Right ventricle myocardium superior (tissue), 1 donor: ENCODE measurements at places on chromosomes 12 and 14.
A peak's percentile ranks its signal among the peaks of the same experiment; 100 is the strongest.

DNA sequence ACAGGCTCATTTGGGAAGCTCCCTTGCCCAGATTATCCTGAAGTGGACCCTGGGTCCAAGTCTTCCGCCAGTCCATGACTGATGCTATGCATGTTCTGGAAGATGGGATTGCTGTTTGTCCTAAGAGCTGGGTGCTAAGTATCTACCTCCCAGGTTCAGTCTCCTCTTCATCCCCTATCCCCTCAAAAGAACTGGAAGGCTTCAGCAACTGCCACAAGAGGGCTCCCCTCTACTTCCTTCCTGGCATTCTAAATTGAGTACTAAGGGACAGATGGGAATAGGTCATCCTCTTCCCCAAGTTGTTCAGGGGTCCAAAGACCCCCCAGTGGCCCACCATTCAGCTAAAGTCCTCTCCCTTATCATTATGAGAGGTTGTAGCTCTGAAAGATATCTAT, 9.0 kb upstream of the FKBP11 start:
- DNase-seq = no peak

DNA sequence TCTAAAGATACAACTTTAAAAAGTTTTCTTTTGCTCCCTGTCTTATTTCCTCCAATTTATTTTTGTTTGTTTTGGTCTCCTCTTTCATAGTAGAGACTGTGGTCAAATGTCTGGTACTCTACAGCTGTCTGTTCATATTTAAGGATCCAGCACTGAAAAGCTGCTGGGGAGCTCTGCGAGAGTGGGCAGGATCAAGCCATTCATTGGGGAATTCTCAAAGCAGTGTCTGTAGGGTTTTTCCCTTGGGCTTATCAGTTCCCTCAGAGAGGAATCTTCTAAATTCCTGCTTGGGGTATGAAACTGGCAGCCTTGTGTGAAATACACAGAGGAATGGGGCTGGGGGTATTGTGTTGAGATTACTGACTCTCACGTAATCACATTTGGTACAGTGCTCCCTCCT, 52.3 kb downstream of the FNTB start:
- DNase-seq = no peak

DNA sequence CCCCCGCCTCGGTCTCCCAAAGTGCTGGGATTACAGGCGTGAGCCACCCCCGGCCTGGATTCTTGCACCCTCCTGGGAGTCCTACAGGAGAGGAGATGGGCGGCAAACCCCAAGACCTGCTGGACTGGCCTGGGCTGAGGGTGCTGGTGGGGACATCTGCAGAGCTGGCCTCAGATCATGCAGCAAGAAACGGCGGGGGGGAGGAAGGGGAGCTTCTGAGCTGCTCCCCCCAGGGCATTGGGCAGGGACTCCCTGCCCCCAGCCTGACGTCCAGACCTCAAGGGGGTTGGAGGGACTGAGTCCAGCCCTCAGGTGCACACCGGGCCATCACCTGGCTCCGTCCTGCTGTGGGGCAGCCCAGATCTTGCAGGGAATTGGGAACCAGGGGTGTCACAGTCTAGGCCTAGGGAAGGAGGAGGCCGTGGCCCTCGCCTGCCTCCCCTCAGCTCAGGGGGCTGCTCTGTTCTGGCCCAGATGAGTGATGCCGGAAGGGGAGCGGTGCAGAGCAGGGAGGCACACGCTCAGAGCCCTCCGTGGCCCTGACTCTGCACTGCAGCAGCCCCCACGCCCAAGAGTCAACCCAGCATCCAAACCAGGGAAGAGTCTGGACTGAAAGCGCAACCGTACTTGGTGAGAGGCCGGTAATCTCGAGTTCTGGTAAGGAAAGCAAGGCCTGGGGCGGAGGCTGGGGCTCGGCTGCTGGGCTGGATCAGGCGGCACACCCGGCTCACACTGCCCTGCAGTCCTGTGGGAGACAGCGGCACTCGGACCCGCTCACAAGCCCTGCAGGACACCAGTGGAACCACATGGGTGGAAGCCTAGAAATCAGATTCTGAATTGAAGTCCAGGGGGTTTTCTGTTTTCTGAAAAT, 8.9 kb upstream of the AMN start:
- peak; percentile 30 for DNase-seq

DNA sequence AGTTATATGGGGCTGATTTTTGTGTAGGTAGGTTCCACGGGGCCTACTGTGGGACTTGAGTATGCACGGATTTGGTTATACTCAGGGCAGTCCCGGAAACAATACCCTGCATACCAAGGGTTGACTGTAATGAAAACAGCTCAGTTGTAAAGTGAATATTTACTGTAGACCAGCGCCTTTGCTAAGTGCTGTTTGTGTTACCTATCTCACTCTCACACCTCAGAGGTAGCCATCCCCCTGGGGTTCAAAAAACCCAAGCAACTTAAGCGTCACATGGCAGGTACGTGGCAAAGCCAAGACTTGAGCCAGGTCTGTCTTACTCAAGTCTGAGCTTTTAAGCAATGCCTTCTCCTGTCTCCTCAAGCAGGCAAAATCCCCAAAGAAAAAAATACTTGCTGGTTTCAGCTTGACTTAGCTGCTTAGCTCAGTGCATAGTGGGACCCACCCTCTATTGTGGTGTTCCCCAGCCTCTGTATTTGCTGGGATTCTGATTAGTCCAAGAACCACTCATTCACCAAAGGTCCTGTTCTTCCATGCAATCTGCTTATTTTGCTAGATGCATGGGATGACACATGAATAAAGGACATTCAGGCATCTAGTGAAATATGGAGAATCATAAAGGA, 34.2 kb upstream of the STRN3 start:
- DNase-seq = no peak

GRCh38 chr12:116731801-116732200, 6.1 kb downstream of the SPRING1 start:
- no peak for DNase-seq

DNA sequence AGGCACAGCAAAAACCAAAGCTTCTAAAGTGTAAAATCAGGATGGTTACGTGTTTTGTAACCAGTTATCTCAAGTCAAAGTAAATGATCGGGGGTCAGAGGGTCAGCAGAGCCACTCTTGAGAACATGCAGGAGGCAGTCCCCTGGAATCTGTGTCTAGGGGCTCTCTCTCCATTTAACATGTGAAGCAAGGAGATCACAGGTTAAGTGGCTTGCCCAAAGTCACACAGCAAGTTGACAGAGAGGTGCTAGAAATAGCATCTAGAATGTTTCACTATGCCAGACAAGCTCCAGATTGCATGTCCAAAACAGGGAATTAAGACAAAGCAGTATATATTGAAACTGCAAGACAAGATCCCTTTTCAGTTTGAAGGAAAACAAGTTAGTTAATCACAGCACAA, 33.4 kb downstream of the PPTC7 start:
- no peak for DNase-seq

DNA sequence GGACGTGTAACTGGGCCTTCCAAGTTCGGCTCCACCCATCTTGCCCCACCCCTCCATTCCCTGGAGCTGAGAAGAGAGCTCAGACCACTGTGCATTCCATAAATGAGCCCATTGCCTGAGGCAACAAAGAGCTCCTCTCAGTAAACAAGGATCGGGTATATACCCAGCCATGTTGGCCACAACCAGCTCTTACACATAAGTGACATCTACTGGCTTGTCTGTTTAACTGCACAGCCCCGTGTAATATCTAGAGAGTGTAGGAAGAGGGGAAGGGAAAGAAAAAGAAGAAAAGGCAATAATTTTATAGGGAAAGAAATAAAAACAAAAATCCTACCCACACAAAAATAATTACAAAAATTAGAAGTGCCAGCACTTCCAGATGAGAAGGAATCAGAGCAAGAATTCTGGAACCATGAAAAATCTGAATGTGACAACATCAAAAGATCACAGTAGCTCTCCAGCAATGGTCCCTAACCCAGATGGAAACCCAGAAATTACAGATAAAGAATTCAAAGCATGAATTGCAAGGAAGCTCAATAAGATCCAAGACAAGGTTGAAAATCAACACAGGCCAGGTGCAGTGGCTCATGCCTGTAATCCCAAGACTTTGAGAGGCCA, 308.1 kb downstream of the RPAP3 start:
- no peak for DNase-seq

GRCh38 chr12:24073170-24073810, 123.8 kb upstream of the SOX5 start:
- DNase-seq = no peak

GRCh38 chr14:93079321-93079720, 36.4 kb downstream of the ITPK1 start:
- no peak for DNase-seq

DNA sequence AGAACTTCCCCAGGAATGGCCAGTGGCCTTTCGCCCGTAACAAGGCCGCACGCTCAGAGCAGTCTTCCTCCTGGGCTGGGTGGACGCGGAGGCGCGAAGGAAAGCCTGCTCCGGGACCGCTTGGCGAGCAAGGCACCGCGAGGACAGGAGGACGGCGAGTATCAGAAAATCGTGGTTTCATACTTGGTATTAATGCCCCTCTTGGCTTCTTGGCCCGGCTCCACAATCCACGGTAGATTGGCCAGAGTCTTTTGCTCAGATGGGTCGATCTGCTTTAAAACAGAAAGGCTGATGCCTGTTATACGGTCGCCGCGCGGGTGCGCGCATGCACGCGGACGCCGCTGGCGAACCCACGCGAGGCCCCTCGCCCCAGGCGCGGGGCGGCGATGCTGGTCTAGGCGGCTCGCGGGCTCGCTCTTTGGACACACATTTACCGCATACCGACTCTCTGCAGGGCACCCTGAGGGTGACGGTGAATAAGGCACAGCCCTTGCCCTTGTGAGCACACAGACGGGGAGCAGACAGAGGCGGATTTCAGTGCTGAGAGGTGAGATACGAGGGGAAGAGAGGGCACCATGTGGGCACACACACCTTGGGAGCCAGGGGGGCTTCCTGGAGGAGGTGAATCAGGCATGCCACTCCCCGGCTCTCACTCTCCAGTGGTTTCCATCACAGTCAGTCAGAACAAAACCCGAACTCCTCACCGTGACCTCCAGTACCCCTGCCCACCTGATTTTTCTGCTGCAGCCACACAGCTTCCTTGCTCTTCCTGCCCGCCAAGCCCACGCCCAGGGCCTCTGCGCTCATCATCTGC, 100.7 kb downstream of the APAF1 start:
- no peak for DNase-seq

GRCh38 chr12:124474709-124475108, 92.7 kb downstream of the NCOR2 start:
- DNase-seq = peak; percentile 84

GRCh38 chr14:23006188-23006534, 3.8 kb downstream of the C14orf93 start:
- DNase-seq = no peak

DNA sequence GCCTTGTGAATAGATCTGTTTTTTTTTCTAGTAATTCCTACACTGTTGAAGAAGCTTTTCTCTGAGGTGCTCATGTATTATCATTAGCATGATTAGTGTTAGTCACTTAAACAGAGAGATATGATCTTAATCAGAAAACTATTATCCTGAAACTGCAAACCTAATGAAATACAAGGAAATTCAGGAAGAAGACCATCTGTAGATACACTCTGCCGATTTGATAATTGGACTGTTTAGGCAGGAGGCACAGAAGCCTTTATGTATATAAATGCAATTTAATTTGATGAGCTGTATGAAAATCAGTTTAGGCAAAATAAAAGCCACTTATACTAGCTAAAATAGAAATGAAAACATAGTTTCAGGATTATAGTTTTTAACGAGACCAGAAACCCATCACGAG, 23.3 kb downstream of the PDZRN4 start:
- no peak for DNase-seq

DNA sequence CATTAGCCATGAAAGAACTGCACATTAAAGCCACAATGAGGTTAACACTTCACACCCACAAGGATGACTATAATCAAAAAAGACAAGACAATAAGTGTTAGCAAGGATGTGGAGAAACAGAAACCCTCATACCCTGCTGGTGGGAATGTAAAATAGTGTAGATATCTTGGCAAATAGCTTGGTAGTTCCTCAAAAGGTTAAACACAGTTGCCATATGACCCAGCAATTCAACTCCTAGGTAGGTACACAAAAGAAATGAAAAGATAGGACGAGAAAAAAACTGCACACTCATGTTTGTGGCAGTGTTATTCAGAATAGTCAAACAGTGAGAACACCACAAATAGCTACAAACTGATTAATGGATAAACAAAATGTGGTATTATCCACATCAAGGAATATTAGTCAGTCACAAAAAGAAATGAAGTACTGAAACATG, 93.5 kb downstream of the ATXN2 start:
- no peak for DNase-seq

- DNase-seq = no peak
These were observed 51.0 kb downstream of the SPPL3 start for GRCh38 chr12:120853188-120853587.

DNA sequence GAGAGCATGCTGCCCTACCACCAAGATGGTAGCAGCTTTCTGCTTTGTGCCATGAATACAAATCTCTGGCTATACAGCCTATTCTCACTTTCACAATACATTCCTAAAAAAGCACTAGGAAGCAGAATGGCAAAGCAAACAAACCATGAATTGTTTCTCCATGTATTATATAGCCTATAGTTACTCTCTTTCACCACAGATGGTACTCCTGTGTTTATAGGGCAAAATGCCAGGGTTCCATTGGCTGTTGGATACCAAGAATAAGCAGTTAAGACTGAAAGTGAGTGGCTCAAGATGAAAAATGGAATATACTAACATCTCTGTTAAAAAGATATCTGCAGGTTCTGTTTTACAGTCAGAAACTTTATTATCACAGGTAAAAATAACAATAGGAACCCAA, 11.1 kb downstream of the ARF3 start:
- DNase-seq = no peak

DNA sequence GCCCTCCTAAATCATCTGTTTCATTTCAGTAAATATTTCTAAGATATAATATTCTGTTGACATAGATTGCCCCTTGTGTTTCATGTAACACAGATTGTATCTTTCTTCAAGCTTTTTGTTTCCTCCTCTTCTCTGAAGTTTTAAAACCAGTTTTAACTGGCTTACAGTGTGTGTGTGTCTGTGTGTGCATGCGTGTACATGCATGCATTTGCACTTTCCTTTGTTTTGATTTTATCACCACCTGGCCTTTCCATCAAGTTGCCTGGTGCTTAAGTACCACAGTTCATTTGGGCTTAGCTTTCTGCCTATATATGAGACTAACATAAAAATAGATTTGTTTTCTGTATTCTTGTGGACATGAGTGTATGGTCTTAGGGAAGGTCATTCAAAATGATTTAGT, 31.9 kb downstream of the ETNK1 start:
- DNase-seq = no peak

DNA sequence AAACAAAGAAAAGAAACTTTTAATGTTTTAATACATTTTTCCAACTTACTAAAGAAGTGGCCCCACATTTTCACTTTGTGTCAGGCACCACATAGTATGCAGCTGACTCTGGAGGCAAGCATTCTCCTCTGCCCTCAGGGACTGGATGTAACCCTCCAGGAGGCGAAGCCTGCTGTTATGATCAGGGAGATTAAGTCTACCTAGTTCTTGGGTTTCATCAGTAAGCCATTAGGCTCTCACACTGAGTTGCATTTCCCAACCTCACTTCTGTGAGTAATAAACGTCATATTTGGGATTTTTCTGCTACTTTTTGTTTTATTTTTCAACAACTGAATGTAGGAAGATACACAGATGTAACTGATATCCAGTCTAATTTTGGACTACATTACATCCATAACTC, 101.2 kb upstream of the LRFN5 start:
- no peak for DNase-seq

GRCh38 chr12:54631551-54631950, 3.1 kb downstream of the LACRT start:
- no peak for DNase-seq

- DNase-seq = no peak
These were observed 101.8 kb downstream of the SCARB1 start for GRCh38 chr12:124761871-124762270.
